ENCODE measurements at places on chromosomes 5 and 9. TPM values are rescaled to one million over a fixed set of nuclear protein-coding genes. Genes with fewer than 3 reads are reported as not detected.

DNA sequence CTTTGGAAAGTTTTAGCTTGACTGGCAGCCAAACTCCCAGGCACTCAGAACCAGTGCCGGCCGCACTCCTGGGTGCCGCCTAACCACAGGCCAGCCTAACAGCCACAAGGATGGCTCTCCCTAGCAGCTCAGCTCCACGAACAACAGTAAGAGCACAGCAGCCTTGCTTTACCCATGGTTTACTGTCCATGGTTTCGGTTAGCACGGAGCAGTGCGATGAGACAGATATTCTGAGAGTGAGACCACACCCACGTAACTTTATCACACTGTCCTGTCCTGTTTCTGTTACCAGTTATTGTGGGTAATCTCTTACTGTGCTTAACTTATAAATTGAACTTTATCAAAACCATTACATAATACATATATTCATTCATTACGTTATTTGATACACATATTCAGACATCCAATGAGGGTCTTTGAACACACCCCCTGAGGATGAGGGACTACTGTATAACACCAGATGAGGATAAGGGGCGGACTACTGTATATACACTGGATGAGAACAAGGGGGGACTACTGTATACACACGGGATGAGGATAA lies 12.4 kb downstream of the CLPTM1L start:
- DNase-seq = no peak

DNA sequence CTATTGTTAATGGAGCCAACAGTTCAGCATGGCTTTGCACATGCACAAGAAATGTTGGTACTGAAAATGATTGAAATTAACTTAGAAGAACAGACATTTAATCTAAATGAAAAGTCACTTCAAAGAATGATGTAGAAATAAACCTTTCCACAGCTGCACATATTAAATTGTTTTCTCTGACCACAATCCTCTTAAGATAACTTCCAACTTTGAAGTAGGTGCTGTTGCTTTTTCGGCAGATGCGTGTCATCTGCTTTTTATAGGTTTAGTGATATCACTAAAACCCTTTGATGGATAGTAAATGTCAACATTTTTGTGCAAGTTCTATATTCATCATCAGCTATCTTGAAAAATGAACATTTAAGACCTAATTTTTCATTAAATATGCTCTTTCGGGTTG lies 25.3 kb upstream of the SLC1A3 start:
- DNase-seq = no peak

DNA sequence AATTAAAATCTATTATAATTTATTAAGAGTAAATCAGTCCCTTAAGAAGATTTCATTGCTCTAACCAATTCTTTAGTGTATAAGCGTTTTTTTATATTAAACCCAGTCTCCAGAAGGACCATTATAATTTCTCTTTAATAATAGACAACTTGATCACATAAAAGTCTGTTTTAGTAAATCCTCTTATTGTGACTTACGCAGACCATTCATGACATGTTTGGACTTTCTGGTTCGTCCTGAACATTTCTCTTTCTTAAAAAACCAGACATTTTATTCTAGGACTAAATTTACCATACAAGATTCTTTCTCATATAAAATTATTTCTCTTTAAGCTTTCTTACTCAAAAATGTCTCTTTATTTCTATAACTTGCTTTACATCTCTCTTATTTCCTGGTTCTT lies 196.2 kb upstream of the RAI14 start:
- DNase-seq = no peak

GRCh38 chr5:10339058-10339811 lies 14.3 kb upstream of the MARCHF6 start:
- peak; percentile 80 for DNase-seq

DNA sequence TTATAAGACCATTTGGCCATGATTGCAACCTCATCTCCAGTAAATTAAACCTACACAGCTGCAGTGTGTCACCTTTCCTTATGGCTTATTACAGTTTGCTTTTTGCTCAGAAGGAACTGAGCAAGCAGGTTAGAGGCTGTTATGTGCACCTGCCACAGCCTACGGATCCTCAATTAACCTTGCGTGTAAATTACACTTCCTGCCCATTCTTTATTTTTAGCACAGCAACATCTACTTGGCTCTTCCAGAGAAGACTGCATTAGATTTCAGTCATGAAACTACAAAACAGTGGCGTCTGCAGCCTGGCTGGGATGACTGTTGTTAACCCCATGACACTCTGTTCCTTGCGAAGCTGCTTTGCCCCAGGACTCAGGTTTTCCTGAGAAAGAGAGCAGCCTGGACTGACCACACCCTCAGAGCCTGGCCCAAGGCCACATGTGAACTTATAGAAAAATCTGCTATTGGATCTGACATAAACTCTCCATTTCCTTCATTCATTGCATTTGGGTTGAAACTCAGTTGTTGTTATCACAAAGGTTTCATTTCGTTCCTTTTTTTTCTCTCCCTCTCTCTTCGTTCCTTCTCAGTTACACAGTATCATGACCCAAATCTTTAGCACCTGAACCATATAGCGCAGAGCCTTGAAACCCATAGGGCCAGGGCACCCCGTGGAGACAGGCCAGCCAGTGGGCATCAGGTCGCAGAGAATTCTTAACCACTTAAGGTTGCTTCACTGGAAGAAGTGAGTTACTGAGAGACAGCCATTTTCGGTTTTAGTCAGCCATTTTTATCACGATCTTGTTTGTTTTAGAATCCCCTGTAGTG lies 138.6 kb downstream of the PALM2AKAP2 start:
- DNase-seq = no peak

DNA sequence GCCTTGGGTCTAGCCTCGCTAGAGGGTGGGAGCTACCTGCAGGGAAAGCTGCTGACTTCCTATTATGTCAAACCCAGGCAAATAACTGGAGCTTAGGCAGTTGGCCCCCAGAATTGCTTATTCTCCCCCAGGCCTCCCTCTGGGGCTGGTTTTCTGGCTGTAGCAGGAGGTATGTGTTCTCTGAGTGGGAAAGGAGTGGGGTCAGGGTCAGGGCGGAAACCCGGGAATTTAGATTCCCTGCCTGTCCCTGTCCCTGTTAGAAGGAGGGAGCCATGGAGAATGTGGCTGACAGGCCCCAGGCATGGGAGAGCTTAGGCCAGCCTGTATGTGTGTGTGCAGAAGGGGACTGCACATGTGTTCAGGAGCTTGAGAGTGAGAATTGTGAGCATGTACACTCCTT lies 13.6 kb upstream of the CXXC5 start:
- no peak for DNase-seq

DNA sequence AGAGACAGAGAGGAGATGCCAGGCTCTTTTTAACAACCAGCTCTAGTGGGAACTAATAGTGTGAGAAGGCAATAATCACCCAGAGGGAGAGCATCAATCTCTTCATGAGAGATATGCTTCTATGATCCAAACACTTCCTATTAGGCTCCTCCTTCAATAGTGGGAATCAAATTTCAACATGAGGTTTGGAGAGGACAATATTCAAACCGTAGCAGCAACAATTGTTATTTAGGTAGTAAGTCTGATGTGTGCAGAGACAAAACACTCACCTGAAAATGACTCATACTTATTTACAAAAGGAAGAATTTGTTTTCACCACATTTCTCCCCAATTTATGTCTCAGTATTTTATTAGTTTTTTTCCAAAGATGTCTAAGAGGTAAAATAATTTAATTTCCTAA lies 144.3 kb downstream of the ST8SIA4 start:
- no peak for DNase-seq

GRCh38 chr5:119417891-119418605 lies 34.2 kb upstream of the HSD17B4 start:
- no peak for DNase-seq

- no peak for DNase-seq
These were observed 522.9 kb downstream of the RASEF start for GRCh38 chr9:82539856-82540579.

GRCh38 chr5:57246426-57246825 lies 72.6 kb downstream of the GPBP1 start:
- no peak for DNase-seq

DNA sequence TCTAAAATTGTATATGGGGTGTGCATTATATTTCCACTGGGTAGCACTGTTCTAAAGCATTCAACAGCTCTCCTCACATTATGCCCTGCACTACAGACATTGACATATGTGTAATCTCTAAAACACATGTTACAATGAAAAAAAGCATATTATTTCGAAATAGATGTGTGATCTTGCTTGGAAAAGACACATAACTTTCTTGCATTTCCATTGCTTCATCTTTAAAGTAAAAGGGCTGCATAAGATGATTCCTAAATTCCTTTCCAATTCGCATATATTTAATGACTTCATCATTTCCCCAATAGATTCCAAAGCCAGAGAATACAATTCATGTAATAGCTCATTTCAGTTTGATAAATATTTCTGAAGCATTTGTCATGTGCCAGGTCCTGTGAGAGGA lies 566.9 kb downstream of the PDE4D start:
- DNase-seq = peak; percentile 92

DNA sequence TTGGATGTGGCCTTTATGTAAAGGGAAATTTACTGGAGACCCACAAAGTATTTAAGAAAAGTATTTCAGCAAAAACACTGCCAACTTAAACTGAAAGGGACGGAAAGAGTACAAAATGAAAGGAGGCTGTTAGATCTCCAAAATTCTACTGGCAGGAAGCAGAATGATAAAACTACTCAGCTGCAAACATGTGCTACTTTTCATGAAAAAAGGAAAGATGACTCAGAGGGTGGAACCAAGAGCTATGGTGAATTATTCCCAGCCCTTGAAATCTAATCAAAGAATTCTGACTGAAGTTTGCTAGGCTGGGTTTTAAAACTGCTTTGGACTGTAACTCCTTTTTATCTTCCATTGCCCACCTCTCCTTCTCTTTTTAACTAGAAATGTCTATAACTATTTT lies 58.6 kb upstream of the ZBED3 start:
- DNase-seq = no peak

DNA sequence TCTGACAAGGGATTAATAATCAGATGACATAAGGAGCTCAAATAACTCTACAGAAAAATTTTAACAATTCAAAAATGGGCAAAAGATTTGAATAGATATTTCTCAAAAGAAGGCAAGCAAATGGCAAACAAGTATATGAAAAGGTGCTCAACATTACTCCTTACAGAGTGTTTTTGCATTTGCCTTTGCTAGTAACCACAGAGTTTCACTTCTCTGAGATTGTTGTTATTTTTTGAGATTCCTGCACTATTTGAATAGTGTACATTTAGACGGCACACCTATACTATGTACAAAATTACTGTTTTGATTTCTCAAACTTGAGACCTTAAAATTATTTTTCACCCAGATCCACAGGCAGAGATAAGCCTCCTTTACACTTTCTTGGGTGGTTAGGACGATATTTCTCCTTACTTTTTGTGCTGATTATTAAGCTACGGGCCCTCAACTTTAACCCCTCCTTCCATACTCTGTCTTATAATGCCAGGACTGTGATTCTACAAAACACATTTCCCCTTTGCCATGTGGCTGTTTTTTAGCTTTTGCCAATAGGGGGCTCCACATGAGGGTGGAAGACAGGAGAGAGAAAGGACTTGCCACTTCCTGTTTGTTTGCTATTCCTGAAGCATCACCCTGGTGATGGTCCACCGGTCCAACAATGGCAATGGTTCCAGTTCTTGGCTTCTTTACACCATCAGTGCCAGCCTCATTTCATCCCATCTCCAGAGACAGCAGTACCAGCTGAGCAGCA lies 65.0 kb upstream of the DAP start:
- DNase-seq = no peak

Gene FCN1
- 18.7 TPM for polyA plus RNA-seq

Gene SLC34A3
- 0.12 TPM for polyA plus RNA-seq

Gene CMBL
- polyA plus RNA-seq = 11.2 TPM

Gene PPP1R26
- 9.3 TPM for polyA plus RNA-seq

Gene UCK1
- polyA plus RNA-seq = 24.1 TPM

Gene ZBTB26
- polyA plus RNA-seq = 2.4 TPM

Data from lung (tissue), 17 donors.